ENCODE measurements at places on chromosomes 6 and 20. TPM values are rescaled to one million over a fixed set of nuclear protein-coding genes. Genes with fewer than 3 reads are reported as not detected.

Gene HLA-DMB
- 0.83 TPM for total RNA-seq

Gene PDYN
- not detected for total RNA-seq

Gene PPP2R5D
- total RNA-seq, result 27.1 TPM

Gene TCP11
- total RNA-seq, result 0.51 TPM

Gene HLA-DQA1
- not detected for total RNA-seq

Gene DDX27
- total RNA-seq, result 35.7 TPM

Gene VWA7
- total RNA-seq, result under 0.01 TPM

Gene AKAP7
- 7.7 TPM for total RNA-seq

Gene PRRT1
- total RNA-seq, result 0.33 TPM

Gene NTSR1
- total RNA-seq, result under 0.01 TPM

Gene MOG
- not detected for total RNA-seq

Gene SERAC1
- total RNA-seq, result 37.7 TPM

Gene BHLHE23
- total RNA-seq, result not detected

Gene PSORS1C2
- not detected for total RNA-seq

Gene FAM83B
- total RNA-seq, result under 0.01 TPM

Gene APOM
- 1.0 TPM for total RNA-seq

Gene SEL1L2
- total RNA-seq, result not detected

Gene SLC44A4
- not detected for total RNA-seq
